HS-27A (cell line): ENCODE measurements at places on chromosomes 12 and 14.

DNA sequence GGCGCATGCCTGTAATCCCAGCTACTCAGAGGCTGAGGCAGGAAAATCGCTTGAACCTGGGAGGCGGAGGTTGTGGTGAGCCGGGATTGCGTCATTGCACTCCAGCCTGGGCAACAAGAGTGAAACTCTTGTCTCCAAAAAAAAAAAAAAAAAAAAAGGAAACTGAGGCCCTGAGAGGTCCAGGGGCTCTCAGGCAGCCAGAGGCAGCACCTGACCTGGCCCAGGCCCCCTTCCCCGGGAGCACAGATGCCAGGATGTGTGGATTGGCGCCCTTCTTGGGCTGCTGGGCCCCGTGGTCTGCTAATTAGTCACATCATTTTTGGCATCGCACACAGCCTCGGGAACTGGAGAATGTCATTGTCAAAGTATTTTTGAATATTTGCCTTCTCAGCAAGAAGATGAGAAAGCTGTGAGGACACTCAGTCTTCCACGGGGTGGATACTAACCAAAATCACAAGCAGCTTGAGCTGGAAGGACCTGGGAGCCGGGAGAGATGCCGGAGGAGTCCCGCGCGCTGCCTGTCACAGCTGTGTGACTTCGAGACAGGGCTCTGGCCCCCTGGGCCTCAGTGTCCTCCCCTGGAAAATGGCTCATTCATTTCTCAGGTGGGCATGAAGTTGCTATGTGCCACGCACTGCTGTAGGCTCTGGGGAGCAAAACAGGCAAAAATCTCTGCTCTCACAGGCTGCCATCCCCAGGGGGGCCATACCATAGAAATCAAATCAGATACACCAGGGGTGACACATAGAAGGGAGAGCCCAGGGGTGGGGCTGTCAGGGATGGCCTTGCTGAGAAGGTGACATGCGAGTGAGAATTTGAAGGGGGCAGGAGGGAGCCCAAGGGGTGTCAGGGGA lies 12.5 kb upstream of the RCOR1 start:
- no peak for DNase-seq

- DNase-seq: no peak
Observed at GRCh38 chr14:103314496-103315277, 19.4 kb upstream of the EIF5 start.

GRCh38 chr14:80316441-80316840 lies 105.1 kb upstream of the DIO2 start:
- no peak for DNase-seq

DNA sequence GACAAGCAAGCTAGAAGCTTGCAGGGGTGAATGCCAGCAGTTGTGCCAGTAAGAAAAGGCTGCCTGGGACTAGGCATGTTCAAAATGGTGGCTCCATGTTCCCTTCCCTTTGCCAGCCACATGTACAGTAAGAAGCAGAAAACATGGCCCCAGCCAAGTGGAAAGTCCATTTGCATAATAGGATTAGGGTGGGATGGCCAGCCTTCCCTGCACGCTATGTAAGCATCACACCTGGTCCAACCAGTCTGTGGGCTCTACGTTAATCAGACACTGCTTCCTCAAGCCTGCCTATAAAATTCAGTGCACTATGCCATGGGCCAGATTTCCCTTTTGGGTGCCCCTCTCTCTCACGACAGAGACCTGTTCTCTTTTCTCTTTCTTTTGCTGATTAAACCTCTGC lies 288.4 kb downstream of the GXYLT1 start:
- no peak for DNase-seq

DNA sequence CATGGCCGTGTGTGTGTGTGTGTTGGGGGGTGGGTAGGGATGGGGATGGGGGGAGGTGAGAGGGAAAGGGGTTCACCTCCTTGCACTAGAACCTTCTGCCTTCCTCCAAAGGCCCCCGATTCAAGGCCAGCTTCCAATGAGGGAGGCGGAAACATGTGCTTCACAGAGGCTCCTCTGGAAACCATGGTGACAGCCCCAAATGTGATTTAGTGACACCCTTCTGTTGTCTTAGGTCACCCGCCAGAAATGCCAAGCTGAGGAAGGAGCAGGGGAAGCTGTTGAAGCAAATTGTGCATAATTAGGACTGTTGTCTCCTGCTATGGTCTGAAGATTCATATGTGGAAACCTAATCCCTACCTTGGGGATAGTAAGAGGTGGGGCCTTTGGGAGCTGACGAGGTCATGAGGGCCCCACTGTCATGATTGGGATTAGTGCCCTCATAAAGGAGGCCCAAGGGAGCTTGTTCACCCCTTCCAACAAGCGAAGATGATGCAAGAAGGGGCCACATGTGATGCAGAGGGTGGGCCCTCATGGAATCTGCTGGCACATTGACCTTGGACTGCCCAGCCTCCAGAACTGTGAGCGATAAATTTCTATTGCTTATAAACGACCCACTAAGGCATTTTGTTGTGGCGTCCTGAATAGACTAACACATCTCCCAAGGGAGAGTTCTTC lies 95.2 kb downstream of the AACS start:
- no peak for DNase-seq

- no peak for DNase-seq
Observed at GRCh38 chr12:75900781-75901254, 130.8 kb downstream of the PHLDA1 start.

DNA sequence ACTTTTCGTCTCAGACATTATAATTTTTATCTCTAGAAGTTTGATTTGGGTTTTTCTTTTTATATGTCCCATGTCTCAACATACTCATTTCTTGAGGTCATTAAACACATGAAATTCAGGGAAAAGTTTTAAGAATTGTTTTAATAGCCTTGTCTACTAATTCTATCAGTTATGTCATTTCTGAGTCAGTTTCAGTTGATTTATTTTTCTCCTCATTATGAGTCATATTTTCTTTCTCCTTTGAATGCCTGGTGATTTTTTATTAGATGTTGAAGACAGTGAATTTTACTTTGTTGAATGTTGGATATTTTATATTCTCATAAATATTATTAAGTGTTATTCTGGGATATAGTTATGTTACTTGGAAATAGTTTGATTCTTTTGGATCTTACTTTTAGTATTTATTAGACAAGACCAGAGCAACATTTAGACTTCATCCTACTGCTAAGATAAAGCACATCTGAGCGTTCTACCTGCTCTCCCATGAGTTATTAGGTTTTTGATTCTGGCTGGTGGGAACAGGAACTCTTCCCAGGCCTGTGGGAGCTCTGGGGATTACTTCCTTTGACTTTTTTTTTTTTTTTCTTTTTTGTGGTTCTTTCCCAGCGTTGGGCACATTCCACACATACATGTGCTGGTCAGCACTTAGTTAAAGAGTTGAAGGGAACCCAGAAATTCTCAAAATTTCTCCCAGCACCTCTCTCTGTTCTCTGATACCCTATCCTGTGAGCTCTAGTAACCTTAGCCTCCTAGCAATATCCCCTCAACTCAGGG lies 1157.7 kb downstream of the BCL11B start:
- no peak for DNase-seq

DNA sequence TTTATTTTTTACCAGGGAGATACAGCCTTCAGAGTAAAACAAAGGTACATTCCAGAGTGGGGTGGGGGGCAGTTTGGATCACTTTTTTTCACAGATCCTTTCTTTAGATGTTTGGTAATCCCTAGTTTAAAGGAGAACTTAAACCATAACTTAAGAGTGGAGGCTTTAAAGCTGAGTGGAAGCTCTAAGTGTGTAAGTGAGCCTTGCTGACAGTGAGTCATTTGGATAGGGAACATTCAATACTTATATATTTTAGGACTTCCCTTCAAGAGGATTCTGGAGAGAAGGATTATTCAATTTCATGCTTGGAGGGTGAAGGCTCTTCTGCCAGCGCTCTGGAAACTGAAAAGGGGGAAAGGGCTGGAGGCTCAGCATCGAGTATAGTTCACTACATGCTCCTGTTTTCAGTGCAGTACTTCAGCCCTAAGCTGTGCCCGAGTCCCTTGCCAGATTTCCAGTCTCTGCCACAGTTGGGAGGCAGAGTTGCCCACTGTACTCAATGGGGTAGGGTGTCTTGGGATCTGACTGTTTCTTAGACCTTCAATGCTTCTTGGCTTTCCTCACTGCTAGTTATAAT lies 8.4 kb downstream of the PRKAG1 start:
- no peak for DNase-seq

DNA sequence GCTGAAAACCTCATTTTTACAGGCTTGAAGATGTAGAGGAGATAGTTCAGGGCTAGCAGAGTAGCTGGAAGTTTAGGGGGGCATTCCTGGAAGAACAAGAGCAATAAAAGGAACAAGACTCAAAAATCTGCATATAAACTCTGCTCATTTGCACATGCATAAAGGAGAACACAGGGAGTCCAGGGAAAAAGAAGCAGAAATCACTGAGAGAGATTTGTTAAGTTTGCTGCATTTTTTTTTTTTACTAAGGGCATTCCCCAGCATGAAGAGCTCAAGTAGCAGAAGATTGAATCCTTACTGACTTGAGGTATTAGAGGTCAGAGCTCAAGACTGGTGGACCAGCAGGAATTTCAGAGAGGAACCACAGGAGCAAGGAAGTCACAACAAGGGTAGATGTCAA lies 28.2 kb upstream of the BCL11B start:
- no peak for DNase-seq

GRCh38 chr14:67050896-67051295 lies 138.3 kb upstream of the GARIN2 start:
- no peak for DNase-seq

DNA sequence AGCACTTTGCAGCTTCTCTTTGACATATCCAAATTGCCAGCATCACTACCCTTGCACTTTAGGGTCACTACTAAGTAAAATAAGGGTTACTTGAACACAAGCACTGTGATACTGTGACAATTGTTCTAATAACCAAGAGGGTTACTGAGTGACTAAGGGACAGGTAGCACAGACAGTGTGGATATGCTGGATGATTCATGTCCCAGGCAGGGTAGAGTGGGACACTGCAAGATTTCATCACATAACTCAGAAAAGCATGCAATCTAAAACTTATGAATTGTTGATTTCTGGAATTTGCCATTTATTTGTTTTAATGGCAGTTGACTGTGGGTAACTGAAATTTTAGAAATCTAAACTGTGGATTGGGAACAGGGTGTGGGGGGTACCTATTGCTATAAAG lies 218.8 kb downstream of the KITLG start:
- DNase-seq: no peak

- DNase-seq: no peak
Observed at GRCh38 chr14:90642244-90642717, 173.9 kb downstream of the TTC7B start.

GRCh38 chr12:107864235-107864634 lies 89.7 kb downstream of the ASCL4 start:
- no peak for DNase-seq

DNA sequence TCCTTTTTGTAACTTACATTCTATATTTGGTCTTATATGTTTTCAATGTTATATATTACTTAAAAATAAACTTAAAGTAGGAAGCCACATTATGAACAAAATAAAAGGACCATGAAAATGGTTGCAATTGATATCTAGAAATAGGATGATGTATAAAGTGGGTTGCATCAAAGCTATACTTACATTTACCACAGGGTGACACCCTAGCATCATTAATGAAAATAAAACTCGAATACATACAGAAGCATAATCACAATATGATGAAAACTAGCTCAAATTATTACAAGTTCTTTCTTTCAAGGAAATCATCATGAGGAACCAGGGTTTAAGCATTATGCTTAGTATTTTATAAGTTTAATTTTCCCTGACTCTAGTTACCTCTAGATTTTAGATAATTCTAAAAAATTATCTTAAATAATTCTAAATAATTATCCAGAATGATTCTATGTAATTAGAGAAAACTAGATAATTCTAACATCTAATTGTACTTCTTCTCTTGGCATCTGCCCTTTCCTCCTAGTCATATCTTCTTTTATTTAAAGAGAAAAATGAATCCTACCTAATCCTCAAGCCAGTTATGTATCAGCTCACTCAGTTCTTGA lies 31.2 kb downstream of the TAS2R7 start:
- DNase-seq: no peak

DNA sequence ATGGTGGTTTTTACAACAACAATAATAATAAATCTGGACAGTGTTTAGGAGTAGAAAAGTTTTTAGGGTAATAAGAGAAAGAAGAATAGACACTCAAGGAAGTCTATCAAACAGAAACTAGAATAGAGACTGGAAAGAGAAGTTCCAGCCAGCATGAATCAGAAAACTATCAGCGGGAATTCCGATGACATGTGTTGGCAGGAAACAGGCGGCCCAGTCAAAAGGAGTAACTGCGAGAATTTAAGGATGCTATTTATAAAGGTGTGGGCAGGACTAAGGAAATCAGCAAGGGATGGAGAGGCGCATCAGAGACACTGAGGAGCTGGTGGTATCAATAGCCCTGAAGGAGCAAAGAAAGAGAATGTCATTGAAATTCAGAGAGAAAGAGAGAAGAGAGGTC lies 89.9 kb downstream of the TBX5 start:
- DNase-seq: no peak

DNA sequence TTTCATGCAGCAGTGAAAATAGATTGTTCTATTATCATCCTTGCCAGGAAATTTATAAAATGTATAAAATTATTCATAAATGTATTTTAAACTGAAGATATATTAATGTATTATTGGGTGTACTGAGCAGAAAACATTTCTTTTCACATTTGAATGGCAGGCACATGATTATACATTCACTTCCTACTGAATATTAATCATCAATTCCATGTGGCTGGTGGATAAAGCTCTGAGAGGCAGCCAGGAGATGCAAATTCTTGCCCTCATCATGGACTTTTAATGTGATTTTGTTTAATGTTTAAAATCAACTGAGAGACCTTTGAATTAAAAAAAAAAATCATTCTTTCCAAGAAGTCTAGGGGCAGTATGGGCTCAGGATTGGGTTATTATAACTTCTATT lies 40.8 kb downstream of the ANO6 start:
- DNase-seq: no peak

DNA sequence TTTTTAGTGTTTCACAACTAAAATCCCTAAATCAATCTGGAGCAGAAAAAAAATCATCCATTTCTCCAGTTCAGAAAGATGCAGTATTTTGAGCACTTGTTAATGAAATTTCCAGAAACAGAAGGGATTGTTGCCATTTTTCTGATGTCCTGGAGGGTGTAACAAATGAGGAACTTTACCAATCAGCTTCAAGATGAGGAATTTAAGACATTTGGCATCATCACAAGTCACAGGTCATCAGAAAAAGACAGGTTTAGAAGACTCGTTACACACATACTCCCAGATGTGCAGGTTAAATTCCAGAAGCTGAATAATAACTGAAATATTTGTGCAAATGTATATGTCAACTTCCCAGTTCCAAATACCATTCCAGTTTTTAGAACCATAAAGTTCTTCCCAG lies 482 bp upstream of the PSMC1 start:
- no peak for DNase-seq

- DNase-seq: no peak
Observed at GRCh38 chr12:31843398-31844095, 114.7 kb upstream of the AMN1 start.

GRCh38 chr14:65261425-65261920 lies 151.1 kb upstream of the FUT8 start:
- DNase-seq: no peak

DNA sequence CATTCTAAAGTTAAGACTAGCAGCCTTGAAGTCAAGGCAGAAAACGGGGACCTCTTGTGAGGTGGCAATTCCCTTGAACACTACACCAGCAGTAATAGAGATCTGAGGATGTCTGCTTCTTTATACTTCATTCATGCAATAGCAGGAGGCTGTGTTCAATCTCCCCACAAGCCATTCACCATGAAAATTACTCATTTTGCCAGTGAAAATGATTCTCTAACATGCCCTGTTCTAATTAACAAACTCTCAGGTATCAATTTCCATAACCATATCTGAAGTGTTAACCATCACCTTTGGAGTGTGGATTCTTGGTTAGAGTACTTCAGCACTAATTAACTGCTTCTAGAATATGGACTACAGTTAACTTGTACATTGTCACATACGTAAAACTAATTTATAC lies 3.4 kb upstream of the GLIPR1 start:
- no peak for DNase-seq
